CD4-positive, alpha-beta T cell treated with Interleukin-2 at 100 ng/mL for 4 hours (primary cell): ENCODE measurements at places on chromosomes 16 and 17.
A peak's percentile ranks its signal among the peaks of the same experiment; 100 is the strongest.

DNA sequence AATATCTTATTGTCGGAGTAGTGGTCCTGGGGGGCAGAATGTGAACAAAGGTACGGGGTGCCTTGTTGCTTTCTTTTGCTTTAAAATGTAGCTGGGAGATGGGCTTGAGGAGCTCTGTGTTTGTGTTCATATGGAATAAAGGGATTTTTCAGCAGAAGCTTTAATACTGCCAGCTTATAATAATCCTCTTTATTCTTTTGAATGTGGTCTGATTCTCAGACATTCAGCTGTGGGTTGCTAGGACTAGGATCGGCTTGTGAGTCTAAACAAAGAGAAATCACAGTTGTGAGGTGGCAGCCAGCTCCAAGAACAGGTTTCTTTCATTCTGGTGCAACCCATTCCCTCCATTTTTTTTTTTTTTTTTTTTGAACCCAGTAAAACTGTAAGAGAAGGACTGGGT is 7.2 kb downstream of the MRPL58 start:
- DNase-seq: no peak

GRCh38 chr17:57694051-57694450 is 51.0 kb downstream of the CCDC182 start:
- no peak for DNase-seq

GRCh38 chr16:88651276-88651988 is 579 bp upstream of the CYBA start:
- peak; percentile 69 for DNase-seq

- DNase-seq: no peak
These were observed 16.2 kb upstream of the COL1A1 start for GRCh38 chr17:50217591-50217990.

DNA sequence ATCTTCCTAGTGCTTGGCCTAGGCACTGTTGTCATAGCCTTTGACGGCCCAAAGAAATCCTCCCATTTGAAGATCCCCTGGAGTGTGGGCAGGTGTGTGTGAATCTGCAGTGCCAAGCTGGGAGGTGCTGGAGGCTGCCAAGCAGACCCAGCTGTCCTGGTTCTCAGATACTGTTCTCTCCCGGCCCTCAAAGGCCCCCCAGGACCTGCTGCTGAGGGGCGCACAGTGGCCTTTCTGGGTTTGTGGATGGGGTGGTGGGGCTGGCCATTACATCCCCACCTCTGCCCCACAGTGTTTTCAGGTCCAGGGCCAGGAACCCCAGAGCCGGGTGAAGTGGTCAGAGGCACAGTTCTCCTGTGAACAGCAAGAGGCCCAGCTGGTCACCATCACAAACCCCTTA is 60.5 kb downstream of the MRC2 start:
- no peak for DNase-seq

GRCh38 chr16:77211880-77212740 is 12.9 kb downstream of the SYCE1L start:
- DNase-seq: peak; percentile 72

DNA sequence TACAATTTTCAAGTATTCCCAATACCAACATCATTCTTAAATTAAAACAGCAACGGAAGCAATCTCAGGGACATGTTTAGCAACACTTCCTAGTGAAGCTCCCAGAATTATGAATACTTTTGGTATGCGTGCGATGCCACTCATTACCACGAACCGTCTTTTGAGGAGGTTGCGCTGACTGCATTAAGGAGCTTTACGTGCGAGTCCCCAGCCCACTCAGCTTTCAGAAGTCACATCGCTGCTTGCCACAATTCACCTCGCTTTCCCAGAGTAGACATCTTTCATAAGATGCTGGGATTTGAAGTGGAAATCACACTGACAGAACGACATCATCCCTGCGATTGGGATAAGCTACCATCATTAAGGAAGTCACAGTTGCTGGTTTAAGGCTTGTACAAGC is 441.6 kb upstream of the HSBP1 start:
- DNase-seq: no peak

DNA sequence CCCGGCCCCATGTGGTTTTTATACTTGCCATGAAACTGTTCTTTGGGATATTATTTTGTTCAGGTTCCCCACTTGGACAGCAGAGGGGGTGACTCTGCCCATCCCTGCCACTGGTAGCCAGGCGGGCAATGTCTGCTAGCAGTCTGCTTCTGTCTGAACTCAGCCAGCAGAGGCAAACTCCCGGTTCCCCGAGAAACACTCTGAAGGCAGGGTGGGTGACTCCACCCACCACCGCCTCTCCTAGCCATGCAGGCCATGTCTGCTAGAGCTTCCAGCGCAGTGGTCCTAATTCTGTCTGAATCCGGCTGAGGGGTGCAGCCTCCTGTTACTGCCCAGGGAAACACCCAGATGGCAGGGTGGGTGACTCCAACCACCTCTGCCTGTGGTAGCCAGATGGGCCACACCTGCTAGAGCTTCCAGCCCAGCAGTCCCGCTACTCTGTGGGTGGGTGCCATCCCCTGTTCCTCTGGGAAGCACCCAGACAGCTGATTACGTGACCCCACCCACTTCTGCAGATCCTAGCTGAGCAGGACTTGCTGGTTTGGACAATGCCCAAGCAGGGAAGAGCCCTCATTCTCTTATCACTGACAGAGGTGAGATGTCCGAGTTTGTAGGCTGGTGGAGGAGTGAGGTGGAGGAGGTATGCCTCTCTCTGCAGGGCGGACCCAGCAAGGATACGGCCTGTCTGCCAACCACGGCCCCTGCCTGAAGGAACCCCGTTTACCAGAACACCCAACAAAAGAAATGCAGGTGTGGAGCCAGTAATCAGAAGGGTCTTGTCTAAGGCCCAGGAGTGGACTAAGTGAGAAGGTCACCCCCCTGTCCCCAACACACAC is 22.4 kb downstream of the NLRP1 start:
- DNase-seq: no peak

DNA sequence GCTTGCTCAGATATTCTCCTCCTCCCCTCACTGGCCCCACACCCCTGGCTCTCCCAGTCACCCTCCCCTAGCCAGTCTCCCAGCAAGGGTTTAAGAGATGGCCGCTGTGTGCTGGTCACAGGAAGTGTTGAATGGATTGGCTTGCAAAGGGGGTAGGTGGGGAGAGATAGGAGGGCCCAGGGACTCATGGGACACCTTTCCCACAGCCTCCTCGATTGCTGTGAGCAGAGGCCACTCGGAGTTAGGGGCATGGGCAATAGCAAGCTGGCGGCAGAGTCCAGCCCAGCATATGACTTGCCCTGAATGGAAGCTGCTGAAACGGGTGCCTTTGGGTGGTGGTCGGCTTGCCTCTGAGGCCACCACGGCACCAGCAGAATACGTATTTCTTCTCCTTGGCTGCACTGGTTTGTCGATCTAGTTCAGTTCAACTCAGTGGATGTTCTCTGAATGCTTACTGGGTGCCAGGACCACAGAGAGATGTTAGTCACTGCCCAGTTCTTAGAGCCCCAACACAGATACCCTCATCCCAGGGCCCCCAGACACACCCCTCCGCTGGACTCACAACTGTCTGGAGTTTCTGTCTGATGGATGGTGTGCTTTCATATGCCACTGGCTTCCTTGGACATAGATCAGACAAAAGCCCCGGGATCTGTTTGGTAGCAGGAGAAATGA is 6.0 kb downstream of the WFIKKN2 start:
- DNase-seq: no peak

- no peak for DNase-seq
These were observed 131.5 kb upstream of the MON1B start for GRCh38 chr16:77059446-77059845.

DNA sequence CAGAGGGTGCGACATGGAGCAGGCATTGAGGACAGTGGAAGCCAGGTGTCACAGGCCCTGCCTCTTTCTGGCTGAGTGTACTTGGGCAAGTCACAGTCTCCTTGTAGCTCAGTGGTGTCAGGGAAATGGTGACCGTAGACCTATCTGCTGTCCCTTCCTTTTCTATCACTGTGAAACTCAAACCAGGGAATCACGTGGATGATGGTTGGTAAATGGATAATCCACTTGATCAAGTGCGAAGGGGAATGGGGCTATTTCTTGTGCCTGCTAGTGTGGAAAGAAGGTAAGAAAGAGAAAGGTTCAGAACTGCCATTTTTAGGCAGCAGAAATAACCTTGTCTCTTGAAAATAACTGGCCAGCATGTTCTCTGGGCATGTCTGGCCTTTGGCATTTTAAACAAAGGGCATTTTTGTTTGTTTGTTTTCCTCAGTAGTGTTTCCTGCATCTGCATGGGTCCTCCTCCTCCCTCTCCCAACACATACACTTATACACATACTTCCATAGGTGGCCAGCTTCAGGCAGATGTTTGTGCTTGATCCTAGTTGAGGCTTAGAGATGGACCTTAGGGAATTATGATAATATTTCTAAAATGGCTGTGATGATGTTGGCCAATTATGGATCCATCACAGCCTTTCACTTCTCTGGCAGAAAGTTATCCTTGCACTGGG is 7.1 kb downstream of the TBX4 start:
- no peak for DNase-seq

DNA sequence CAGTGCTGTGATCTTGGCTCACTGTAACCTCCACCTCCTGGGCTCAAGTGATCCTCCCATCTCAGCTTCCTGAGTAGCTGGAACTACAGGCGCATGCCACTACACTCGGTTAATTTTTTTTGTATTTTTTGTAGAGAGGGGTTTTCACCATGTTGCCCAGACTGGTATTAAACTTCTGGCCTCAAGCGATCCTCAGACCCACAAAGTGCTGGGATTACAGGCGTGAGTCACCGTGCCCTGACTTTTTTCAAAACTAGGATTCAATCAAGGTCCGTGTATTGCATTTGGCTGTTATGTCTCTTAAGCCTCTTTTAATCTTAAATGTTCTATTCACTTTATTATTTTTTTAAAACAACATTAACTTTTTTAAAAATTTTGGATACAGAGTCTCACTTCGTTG is 4.3 kb upstream of the CCL22 start:
- DNase-seq: no peak

DNA sequence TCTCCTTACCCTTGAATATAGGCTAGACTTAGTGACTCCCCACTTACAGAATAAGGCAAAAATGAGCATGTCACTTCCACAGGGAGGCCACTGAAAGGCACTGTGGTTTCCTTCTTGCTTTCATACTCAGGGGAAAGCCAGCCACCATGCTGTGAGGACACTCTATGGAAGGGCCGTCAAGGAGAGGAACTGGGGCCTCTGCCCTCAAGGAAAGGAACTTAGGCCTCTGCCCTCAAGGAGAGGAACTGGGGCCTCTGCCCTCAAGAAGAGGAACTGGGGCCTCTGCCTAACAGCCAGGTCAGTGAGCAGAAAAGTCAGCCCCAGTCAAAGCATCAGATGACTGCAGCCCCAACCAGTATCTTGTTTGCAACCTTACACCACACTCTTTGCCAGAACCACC is 30.1 kb downstream of the VPS35 start:
- DNase-seq: peak; percentile 16

DNA sequence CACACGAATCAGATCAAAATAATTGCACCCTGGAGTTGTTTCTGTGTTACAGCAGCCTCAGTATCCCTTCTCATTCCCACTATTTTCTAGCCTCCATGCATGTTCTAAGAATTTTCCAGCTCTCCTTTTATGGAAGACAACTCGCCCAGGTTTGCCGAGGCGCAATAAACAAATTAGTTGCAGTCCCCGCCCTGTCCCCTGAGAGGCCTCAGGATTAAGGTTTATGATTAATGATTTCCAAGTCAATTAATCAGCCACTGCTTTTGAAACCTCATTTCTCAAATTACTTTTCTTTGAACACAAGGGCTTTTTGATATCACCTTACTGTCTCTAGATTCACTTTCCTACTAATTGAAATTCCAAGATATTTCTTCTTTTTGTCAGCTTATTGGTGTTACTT is 138.3 kb upstream of the HSBP1 start:
- DNase-seq: no peak

GRCh38 chr16:88066680-88067529 is 115.7 kb downstream of the BANP start:
- no peak for DNase-seq

GRCh38 chr16:86252596-86252995 is 257.7 kb upstream of the FOXF1 start:
- DNase-seq: no peak

DNA sequence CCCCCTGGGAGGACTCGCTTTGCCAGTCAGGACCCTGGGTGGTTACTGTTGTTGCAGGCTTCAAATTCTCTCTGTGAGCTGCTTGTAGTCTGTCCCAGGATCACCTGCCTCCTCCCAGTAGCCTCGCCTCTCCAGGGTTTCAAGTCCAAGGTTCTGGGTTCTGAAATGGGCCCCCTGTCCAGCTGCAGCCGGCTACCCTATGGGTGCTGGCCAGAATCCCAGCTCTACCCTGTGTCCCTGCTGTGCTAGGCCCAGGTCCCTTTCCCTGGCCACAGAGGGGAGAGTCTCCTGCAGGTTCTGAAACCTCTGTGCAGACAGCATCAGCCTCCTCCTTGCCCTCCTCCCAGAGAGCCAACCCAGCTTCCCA is 21.4 kb downstream of the UNC13D start:
- DNase-seq: no peak

- DNase-seq: no peak
These were observed 795.1 kb upstream of the CDH8 start for GRCh38 chr16:62831235-62831850.

GRCh38 chr16:74652249-74652648 is 14.4 kb downstream of the RFWD3 start:
- no peak for DNase-seq

DNA sequence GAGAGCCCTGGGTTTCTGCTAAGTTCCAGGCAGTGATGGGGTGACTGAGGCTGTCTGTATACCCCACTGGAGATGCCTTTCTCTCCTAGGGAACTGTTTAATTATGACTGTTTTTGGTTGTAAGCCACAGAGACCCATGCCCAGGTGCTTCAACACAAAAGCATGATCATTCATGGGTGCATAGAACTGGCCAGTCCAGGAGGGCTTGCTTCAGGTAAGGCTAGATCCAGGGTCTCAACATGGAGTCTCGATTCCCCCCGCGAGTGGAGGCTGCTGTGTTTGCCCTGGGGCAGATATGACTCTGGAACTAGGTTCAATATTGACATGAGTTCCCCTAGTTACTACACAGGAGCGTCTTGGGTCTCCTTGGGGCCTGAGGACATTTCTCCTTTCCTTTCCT is 17.8 kb downstream of the NAGPA start:
- DNase-seq: no peak

GRCh38 chr17:77459018-77459755 is 318.4 kb downstream of the SEC14L1 start:
- no peak for DNase-seq

- DNase-seq: no peak
These were observed 20.4 kb downstream of the SOCS1 start for GRCh38 chr16:11235703-11235991.

- peak; percentile 73 for DNase-seq
These were observed 544 bp downstream of the CYB561 start for GRCh38 chr17:63445571-63445953.

GRCh38 chr17:48030531-48030930 is 7.1 kb downstream of the COPZ2 start:
- DNase-seq: no peak

GRCh38 chr16:81646561-81646960 is 132.5 kb upstream of the PLCG2 start:
- no peak for DNase-seq

GRCh38 chr17:39080421-39081078 is 70.9 kb downstream of the PLXDC1 start:
- no peak for DNase-seq

GRCh38 chr17:3722716-3723115 is 987 bp upstream of the HASPIN start:
- no peak for DNase-seq

- DNase-seq: no peak
These were observed 24.3 kb downstream of the PELP1 start for GRCh38 chr17:4679658-4680057.

GRCh38 chr17:7818746-7819645 is 15.0 kb upstream of the KDM6B start:
- no peak for DNase-seq

- no peak for DNase-seq
These were observed 9.9 kb upstream of the TBKBP1 start for GRCh38 chr17:47684025-47684424.
